ENCODE measurements at places on chromosomes 3 and 15.

DNA sequence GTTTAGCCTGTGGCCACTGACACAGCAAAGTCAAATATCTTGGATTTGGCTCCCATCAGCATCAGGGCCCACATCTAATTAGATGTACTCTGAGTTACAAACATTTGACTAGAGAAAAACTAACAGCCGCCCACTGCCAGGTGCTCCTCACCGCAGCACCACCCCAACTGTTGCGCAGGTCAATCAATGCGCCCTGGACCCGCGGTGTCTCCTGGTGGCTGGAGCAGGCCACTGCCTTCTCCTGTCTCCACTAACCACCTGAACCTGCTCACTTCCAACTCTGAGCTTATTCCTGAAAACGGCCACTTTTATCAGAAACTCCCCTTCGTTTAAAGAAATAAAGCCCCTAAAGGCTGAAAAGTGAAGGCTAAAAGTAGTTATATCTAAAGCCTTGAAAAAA, 4.3 kb downstream of the RIOX2 start:
- no peak for DNase-seq

GRCh38 chr15:58987036-58987435, 427 bp upstream of the RNF111 start:
- DNase-seq = no peak

GRCh38 chr3:18880691-18881090, 267.6 kb upstream of the KCNH8 start:
- DNase-seq = no peak

DNA sequence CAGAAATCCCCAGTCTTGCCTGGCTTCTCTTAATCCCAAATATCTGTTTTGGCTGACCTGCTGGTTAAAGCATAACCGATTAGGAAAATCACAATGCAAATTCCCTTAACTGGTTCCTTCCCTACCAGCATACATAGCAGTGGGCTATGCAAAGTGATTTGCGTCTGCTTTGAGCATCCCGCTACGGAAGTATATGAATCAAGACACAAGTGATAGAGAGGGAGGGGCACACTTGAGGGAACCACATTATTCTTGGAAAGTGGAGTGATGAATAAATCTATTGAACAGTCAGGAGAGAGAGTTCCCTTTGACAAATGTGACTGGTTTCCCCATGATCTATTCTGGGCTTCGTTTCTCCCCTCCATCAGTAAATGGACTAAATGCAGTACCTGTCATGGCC, 119.6 kb upstream of the C15orf61 start:
- DNase-seq = no peak

- DNase-seq = no peak
Measured at GRCh38 chr3:12143949-12144504, 14.7 kb downstream of the TIMP4 start.

GRCh38 chr3:45026957-45027356, 854 bp downstream of the CLEC3B start:
- DNase-seq = no peak

DNA sequence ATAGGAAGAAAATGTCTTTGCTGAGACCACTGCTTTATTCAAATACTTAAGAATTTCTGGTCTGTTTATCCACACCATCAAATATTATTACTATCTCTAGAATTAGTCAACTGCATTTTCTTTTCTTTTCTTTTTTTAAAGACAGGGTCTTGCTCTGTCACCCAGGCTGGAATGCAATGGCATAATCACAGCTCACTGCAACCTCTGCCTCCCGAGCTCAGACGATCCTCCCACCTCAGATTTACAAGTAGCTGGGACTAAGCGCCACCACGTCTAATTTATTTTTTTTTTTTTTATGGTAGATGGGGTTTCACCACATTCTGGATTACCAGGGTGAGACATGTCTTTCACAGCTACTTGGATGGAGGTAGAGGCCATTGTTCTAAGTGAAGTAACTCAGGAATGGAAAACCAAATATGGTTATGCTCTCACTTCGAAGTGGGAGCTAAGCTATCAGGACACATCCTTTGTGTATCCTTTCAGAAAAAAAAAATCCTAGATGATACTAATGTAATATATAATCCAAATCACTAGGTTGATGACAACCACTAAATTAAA, 52.8 kb downstream of the STAG1 start:
- no peak for DNase-seq

GRCh38 chr3:149589332-149589731, 68.5 kb downstream of the WWTR1 start:
- no peak for DNase-seq

GRCh38 chr3:188211476-188211875, 57.5 kb downstream of the LPP start:
- DNase-seq = no peak

DNA sequence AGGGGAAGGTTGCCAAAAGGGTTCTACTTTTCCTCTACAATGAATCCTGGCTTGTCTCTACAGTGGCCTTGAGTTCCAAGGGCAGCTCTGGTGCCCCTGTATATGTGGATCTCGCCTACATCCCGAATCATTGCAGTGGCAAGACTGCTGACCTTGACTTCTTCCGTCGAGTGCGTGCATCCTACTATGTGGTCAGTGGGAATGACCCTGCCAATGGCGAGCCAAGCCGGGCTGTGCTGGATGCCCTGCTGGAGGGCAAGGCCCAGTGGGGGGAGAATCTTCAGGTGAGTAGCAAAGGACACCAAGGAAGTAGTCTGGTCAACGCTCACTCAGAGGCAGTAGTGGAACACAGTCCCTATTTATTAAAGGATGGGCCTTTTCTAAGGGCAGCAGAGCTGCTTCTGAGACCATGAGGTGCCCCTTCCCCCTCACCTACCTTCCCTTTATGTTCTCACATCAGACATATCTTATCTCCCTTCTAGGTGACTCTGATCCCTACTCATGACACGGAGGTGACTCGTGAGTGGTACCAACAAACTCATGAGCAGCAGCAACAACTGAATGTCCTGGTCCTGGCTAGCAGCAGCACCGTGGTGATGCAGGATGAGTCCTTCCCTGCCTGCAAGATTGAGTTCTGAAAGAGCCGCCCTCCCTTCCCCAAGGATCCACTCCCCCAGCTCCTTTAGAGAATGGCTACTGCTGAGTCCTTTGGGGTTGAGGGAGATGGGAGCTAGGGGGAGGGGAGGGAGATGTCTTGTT, 12.4 kb downstream of the MAP1A start:
- no peak for DNase-seq

- no peak for DNase-seq
Measured at GRCh38 chr15:22778796-22779195, 7.6 kb upstream of the NIPA1 start.

GRCh38 chr3:182862159-182862860, 69.0 kb downstream of the ATP11B start:
- no peak for DNase-seq

- DNase-seq = no peak
Measured at GRCh38 chr3:4562595-4562994, 69.4 kb downstream of the ITPR1 start.

- no peak for DNase-seq
Measured at GRCh38 chr3:108319428-108320082, 23.2 kb downstream of the HHLA2 start.

- no peak for DNase-seq
Measured at GRCh38 chr3:110343376-110343775, 728.2 kb upstream of the NECTIN3 start.

DNA sequence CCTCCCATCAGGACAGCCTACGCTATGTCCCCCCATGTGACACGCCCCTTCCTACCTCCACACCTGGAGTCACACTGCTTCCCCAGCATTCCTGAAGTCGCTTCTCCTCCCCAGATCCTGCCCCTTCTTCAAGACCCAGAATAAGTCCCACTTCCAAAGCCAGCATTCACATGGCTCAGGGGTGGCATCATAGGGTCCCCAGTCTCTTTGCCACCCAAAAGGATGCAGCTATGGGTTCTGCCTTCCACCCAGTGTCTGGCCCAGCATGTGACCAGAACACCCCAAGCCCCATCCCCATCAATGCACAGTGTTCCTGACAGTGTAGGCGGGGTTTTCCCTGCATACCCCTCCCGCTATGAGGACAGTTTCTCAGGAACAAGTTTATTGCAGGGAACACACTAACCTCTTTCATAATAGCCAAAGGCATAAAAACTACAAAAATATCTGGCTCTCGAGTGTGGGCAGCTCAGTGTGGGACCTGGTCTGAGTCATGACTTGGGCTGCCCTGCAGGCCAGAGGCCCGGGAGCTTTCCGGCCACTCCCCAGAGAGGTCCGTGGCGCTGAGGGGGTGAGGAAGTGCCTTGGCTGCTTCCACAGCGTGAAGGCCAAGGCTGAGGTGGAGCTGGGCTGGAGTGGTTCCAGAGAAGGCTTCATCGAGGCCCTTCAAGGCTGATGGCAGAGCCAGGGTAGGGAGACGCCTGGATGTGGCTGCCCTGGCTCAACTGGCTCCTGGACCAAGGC, 5.8 kb downstream of the ISLR start:
- no peak for DNase-seq

DNA sequence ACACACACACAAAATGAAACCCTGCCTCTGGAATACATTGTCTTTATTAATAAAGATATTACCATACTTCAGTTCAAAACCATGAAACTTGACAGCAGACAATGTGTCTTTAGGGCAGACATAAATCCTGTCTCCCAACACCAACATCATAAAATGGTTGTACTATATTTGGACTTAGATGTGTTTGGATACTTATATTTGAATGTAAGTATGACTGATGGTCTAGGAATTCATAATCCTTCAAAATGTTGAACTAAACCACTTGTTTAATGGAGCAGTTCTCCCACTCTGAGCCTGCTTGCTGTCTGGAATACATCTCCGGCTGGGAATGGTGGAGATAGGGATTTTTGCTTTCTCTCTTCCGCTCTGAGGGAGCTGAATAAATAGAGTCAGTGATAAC, 10.6 kb downstream of the FBN1 start:
- no peak for DNase-seq

DNA sequence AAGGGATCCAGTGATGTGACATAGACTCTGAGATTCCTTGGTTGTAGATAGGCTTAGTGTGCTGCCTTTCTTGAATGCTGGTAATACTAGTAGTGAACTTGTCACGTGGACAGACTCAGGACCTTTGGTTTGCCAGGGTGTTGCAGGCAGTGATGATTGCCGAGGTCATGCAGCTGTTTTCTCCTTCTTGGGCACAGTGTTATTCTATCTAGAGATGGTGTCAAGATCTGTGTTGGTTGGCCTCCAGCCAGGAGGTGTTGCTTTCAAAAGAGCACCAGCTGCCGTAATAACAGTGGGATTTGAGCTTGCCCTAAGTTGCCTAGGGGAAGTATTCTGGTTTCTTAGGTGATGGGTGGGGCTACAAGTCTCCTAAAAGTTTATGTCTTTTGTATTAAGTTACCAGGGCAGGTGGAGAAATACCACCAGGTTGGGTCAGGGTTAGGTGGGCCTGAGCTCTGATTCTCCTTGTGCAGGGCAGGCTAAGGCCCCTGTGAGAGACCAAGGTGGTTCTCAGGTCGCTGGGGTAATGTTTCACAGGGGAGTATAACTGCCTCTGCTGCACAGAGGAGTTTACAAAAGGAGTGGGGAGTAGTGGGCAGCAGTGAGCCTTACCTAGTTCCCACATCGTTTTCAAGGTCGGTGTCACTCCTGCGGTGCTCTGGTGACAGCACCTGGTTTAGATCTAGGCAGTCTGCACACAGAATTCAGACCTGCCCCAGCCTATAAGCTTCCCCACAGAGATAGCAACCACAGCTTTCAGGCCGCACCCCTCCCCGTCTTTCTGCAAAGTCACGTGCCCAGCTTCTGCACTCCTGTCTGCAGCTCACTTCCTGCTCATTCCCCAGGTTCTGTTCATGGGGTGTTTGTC, 350.3 kb downstream of the DOCK3 start:
- peak; percentile 35 for DNase-seq

DNA sequence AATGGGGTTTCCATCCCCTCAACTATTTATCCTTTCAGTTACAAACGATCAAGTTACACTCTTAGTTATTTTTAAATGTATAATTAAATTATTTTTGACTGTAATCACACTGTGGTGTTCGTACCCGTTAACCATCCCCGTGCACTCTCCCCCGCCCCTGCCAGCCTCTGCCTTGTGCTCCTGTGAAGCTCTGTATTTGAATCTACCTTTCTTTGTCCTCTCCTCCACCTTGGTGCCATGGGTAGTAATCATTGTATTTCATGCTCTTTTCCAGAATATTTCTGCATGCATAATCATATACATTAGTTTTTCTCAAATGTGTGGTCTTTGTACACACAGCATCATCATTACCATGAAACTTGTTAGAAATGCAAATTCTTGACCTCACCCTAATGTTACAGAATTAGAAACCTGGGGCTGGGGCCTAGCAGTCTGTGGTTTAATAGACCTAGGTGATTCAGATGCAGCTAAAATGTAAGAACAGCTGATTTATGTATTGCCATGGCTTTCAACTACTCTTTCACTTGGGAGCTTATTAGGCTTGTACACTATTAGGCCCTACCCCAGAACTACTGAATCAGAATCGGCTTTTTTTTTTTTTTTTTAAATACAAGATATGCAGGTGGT, 91.5 kb downstream of the STT3B start:
- DNase-seq = no peak

GRCh38 chr3:162845918-162846317, 1349.3 kb downstream of the OTOL1 start:
- no peak for DNase-seq

DNA sequence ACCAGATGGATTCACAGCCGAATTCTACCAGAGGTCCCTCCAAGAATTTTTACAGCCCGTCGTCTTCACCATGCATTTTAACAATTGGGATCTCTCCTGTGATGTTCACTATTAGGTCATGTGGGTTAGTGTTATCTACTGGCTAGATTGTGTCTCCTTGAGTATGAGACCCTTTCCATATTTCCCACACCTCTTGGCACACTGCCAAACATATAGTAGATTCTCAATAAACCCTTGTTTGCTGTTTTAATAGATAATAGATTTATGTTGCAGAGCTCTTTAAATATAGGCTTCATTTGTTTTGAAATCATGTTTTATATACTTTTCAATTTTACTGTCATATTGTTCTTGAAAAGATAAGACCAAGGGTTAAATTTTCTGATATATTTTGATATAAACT, 34.9 kb upstream of the ADGRG7 start:
- no peak for DNase-seq

DNA sequence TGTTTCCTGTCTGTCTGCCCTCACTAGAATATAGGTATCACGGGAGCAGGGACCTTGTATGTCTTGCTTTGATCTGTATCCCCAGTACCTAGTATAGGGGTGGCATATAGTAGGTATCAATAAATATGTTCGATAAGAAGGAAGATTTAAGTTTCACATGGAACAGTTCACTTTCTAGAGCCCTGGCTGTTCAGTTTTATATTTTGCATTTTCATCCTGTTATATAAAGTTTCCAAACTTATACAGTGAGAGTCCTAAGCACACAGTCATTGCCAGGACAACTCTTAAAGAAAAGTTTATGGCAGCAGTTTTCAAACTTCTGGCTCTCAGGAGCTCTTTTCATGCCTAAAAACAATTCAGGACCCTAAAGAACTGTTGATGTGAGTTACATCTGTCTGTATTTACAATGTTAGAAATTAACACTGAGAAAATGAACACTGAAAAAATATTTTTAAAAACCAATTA, 13.4 kb downstream of the ITPR1 start:
- no peak for DNase-seq

DNA sequence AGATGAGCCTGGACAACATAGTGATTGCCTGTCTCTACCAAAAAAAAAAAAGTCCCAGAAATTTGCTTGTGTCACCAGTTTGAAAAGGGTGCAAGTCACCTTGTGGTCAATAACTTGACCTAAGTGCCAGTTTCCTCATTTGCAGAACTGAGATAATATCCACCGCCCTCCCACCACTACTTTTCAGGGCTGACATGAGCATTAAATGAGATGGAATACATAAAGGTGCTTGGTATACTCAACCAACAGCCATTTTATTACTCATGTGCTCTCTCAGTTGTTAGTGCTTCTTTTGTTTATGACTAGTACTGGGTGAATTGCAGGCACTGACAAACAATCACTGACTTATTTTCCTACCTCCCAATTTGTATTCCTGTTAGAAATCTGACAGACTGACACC, 340.5 kb upstream of the SATB1 start:
- DNase-seq = no peak
